ENCODE measurements at places on chromosomes 13 and 19.

DNA sequence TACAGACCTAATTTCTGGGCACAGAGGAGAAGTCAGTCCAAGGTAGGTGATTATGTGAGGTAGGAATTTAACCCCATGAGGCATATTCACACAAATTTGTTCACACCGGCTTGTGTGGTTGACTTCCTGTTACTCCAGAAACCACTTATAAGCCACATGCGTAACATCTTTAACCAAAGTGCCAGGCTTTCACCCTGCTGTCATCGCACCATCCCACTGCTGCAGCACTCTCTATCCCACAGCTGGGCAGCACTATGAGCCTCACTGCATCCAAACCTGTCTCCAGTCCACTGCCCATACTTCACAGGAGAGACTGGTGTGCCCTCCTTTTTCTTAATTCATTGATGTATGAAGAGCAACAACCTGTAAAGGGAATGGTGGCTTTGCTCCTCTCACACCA, 128.2 kb upstream of the ARGLU1 start:
- DNase-seq = peak; percentile 38

DNA sequence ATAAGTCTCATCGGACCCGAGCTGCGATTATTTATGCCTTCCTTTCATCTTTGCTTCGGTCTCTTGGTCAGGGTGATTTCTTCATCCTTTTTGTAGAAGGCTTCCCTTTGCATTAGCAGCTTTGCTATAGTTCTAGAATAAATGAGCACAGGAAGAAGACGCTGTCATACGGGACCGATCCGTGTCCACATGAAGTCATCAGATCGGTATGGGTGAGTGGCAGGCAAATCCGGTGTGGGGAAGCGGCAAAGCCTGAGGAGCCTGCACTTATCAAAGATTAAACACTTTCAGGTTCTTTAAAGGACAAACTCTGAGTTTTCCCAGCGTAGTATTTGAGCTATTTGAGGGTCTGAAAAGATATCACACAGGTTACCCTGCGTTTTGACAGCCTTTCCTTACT, 119.3 kb downstream of the IRS2 start:
- DNase-seq = no peak

DNA sequence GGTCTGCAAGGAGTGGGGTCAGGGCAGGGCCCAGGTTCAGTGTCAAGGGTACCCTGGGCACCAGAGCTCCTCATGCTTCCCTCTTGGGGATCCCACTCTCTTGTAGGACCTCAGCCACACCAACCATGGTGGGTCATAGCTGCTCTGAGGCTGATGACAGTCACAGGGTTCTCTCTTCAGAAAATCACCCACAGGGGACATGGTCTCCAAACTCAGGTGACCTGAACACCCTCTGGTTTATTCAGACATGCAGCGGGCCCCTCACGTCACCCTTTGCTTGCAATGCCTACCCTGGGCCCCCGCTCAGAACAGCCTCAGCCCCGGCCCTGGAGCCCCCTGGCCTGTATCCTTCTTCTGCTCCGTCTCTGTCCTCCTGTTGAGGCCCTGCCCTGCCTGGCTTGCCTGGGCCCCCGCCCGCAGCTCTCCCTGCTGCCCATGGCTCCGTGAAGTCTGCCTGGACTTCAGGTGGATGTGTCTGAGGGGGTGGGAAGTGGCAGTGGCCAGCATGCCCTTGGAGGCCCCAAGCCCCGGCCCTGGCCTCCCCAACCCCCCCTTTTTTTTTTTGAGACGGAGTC, 20.4 kb downstream of the CHERP start:
- no peak for DNase-seq

DNA sequence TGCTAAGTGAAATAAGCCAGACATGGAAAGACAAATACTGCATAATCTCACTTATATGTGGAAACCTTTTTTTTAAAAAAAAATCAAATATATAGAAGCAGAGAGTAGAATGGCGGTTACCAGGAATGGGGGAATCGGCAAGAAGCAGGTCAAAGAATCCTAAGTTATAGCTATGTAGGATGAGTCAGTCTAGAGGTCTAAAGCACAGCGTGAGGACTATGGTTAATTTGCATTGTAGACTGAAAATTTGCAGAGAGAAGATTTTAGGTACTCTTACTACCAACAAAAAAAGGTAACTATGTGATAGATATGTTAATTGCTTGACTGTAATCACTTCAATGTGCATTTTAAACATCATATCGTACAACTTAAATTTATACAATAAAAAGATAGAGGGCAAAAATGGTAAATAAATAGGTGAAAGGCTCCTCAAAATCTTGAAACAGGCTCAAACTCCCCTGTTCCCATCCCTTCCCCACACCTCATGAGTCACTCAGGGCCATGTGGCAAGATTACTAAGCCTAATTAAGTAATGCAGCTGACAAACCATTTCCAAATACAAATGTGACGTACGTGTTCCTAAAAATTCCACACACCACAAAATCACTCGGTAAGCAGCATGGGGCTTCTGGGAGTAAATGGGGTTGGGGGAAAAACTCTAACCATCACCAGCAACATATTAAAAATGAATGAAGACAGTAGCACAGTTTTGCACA, 159.0 kb downstream of the USP12 start:
- DNase-seq = no peak

DNA sequence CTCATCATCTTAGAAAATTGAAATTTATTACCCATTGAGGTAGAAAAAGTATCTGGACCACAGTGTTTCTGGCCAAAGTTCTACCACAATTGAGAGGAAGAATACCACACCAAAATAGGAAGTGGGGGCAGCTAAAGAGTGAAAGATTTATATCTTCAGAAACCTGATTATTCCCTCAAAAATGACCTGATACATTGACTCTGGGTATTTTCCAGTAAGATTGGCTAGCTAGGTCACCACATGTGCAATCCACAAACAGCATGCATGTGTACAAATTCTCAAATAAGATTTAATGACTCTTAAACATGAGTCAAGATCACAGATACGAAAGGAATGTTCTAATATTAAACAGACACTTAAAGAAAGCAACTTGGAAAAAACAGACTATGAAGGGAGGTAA, 1516.2 kb upstream of the PCDH20 start:
- DNase-seq = no peak

DNA sequence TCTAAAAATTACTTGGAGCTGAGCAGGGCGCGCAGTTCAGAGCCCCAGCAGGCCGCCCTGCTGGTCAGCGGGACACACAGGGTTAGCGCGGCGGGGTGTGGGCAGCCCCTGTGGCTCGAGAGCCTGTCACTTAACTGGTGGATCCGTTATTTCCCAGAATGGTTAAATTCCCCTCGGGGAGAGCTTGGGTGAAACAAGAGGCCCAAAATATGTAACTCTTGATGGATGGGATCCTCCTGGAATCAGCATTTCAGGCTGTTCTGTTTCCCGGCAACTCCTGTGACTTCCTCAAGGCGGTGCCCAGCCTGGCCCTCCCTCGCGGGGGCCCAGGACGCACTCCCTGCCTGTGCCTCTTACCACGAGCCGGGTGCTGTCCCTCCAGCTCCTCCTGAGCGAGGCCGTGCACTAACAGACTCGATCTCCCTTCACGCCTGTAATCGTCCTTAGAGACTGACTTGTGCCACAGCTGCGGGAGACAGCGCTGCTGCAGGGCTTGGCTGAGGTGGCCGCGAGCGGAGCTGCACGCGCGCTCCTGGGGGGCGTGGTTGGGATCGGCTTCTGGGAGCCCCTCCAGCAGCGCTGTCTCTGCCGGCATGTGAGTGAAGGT, 9.7 kb downstream of the PTBP1 start:
- DNase-seq = no peak

- DNase-seq = no peak
These were observed 38.6 kb downstream of the ELL start for GRCh38 chr19:18483119-18483890.

- DNase-seq = no peak
These were observed 70.7 kb upstream of the TSHZ3 start for GRCh38 chr19:31419871-31420445.

DNA sequence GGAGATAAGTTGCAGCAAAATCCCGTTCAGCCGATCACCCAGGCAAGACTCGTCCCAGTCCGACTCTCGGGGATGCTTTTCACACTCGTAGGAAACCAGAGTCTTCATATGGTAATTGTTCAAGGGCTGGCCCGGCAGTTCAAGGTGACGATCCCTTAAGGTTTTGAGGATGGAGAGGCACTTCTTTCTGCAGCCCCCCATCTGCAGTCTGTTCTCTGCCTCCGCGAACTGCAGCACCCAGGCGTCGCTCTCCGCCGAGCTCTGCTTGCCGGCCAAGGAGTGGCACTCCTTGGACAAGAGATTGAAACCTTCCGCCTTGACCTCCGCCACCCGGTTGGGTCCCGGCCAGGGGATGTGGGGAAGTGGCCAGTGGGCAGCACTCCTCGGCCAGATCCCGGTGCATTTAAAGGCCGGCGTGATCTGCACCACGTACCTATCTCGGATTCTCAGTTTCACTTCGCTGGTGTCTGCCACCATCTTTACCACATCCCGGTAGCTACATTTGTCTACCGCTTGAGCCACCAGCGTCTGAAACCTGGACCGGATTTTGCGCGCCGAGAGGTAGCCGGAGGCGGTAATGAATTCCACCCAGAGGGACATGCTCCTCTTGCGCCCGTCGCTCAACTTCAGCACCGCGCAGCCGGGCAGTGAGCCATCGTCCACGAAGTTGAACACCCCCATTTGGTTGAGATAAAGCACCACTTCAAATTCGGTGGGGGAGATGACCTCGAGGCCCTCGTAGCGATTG, 1.1 kb downstream of the MAB21L1 start:
- DNase-seq = no peak

DNA sequence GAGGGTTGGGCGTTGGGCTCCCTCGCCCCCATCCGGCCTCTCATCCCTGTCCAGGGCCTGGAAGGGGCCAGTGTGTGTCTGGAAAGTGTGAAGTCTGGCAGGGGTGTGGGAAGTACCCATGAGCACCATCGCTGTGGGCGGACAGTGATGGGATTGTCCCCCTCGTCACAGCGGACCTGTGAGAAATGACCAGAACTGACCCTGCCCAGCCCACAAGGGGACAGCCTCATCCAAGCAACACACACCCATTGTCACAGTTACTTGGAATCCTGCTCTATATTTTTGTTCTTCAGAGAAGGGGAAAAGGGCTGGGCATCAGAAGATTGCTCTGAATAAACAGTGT, 18.6 kb downstream of the MCF2L start:
- DNase-seq = no peak

- no peak for DNase-seq
These were observed 6.3 kb downstream of the IL17D start for GRCh38 chr13:20709782-20710181.

GRCh38 chr19:31387717-31388301, 38.6 kb upstream of the TSHZ3 start:
- DNase-seq = no peak

Measured in naive thymus-derived CD8-positive, alpha-beta T cell (primary cell).